ENCODE measurements at places on chromosomes 2 and 18.

DNA sequence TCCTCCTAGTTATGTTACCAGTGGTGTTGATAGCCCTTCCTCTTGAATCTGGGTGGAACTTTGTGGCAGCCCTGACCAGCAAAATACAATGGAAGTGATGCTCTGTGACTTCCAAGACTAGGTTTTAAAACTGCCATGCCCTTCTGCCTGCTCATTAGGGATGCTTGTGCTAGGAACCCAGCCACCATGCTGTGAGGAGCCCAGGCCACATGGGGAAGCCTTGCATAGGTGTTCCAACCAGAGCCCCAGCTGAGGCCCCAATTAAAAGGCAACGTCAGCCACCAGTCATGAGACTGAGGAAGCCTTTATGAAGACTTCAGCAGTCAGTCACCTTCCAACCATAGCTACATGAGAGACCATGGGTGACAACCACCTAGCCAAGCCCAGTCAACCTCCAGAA is 14.0 kb upstream of the MAPRE2 start:
- no peak for DNase-seq

DNA sequence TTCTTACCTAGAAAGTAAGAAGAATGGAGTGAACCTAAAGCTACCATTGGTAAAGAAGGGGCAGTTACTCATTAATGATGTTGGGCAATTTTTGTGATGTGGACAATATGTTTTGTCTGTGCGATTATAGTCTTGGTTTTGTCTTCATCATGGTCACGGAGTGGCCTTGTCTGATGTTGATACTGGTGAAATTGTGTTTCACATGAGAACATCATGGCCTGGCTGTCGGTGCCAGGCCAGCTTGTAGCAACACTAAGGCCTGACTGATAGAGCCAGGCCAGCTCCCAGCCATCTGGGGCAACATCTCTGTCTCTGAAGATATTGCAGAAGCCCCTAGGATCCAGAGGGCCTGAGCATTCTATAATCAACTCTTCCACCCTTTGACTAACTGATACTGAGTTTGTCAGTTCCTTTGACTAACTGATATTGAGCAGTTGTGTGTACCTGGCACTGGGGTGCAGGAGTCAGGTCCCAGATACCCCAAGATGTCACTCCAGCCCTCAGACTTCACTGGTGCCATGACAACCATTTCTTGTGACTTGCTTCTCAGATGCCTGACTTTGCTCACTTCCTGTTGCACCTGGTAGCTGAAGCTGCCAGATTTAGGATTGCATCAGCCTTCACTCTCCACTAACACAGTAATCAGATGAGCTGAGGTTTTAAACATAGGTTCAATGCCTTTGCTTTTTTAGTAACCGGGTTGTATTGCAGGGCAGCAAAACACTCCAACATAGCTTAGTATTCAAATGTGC is 62.5 kb downstream of the RPIA start:
- no peak for DNase-seq

- DNase-seq: peak; percentile 3
These were observed 56.7 kb upstream of the MSTN start for GRCh38 chr2:190119257-190119656.

DNA sequence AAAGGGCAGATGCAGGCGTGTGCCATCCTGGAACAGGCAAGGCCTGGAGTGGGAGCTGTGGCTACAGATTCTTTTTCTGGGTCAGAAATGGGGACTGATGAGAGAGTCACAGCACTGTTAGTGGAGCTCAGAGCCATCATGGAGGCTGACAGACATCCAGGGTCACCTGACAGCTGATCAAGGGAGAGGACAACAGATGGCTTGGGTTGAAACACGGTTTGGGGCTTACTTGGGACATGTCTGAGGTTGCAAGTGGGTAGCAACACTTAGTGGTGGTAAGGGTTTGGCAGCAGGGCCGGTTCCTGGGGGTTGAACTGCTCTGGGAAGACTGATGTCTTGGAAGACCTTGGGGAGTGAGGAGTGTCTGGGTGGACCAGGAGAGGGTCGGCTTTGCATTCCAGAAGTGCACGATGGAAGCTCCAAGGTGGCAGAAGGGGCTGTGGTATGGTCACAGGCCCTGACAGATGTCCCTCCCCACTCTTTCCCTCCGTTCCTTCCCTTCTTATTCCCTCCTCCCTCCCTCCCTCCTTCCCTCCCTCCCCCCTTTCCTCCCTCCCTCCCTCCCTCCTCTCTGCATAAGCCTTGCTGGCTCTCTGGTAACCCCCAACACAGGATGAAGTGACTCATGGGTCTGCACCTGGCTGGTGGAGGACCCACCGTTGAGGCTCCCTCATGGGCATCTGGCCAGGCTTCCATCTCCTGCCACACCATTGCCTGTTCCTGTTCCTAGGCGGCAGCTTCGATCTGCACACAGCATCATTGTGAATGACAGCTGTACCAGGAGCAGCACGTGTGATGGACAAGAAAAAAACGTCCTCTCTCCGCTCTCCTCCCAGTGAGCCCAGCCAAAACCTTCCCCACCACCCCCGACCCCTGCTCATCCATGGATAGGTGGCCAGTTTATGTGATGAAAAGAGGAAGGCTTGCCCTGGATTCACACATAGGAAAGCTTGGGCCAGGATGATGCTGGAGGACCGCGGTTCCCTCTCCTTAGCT is 63.8 kb upstream of the RPL31 start:
- no peak for DNase-seq

GRCh38 chr2:63257473-63257872 is 206.8 kb downstream of the OTX1 start:
- DNase-seq: no peak

DNA sequence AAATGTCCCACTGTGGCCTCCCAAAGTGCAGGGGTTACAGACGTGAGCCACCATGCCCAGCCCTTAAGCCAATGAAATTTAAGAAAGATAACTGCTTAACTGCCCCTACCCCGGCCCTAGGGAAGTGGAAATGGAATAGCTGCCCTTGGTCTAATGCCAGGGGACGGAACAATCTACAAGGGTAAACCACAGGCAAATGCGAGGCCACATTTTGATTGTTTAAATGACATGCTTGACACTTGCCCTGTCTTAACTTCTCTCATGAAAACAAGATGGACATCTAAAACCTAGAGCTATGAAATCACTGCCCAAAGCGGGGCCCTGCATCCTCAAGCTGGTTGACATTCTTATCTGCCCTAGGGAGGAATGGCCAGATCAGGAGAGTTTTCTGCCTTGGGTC is 5.5 kb upstream of the ITSN2 start:
- no peak for DNase-seq

DNA sequence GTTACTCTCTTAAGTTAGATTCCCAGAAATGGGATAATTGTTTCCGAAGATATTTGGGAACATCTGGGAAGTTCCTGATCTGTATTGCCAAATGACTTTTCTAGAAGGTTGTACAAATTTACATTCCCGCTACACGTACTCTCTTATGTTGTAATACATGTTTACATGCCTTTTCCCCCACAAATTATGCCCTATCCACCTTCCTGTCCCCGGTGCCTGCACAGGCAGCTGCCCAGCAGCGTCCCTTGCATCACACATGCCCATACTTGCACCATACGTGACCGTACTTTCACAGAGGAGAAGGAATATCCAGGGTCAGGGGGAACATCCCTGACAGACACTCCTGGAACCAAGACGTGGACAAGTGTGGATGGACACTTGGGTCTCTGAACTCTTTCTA is 24.2 kb upstream of the KLF11 start:
- no peak for DNase-seq

DNA sequence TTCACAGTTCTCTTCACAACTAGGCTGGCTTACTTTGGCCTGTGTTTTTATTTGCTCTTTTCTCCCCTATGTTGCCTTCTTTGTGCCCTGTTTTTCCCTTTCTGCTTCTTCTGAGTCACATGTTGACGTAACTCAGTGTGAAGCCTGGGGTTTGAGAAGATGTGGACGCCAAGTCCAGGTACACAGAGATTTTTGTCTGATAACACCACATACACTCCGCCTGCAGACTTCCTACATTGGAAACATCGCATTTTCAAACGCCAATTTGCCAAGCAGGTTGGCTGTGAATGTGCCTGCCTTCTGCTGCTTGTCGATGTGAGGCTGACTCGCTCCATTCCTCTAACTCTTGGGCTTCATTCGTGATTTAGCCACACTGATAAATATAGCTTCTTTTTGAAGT is 62.6 kb upstream of the FN1 start:
- DNase-seq: no peak

DNA sequence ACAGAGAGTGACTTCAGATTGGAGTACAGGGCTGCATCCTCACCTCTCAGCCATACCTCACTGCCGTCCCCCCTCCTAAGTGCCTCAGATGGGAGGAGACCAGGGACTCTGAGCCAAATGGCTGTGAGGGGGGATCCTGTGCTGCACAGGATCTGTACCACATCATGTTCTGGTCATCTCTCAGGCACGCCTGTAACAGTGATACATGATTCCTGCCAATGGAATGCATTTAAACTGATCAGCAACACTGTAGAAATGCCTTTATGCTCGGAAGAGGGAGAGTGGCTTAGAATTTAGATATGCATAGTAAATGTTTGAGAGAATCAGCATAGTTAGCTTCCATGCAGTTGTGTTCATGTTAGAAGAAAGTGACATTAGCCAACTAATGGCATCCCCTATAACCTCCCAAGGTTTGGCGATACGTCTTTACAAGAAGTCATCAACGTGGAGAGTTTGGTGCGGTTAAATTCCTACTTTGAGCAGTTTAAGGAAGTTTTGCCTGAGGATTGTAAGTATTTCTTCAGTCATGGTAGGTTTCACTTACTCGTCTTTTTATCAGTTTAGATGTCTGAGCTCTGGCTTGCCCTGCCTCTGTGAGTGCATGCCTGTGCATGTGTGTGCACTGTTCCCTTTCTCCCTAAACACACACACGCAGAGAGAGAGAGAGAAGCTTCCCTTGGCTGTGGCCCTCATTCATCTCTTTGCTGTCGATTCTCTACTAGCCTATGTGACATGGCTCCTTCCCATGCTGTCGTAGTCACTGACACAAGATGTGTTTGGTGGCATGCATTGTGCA is 40.0 kb downstream of the COA5 start:
- DNase-seq: no peak

DNA sequence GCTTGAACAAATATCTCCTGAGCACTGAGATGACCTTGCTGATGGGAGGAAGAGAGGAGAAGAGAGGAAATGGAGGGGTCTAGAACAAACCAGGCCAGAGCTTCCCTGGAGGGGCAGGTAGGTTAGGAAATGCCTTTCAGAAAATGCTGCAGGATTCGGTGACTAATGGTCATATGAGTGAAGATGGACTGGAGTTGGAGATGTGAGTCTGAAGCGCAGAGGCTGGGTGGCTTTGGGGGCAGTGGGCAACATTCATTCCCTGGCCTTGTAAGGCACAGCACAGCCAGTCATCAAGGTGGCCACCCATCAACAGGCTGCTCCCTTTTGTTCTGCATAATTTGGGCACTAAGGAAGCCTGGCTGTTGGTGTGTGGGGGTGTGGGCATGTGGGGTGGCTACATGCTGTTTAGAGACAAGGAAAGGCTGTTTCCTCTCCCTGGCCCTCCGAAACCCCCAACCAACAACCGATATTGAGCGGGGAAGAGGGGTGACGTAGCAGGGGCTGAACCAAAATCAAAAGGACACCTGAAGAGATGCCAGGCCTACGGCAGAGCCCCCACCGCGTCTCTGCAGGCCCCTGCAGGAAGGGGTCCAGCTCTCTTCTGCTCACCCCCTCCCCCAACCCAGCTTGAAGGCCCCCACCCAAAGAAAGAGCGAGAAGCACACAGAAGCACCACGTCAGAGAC is 1.5 kb downstream of the SLC30A3 start:
- no peak for DNase-seq

- DNase-seq: no peak
These were observed 168.6 kb downstream of the LDLRAD4 start for GRCh38 chr18:13386891-13387801.

GRCh38 chr2:46770622-46771021 is 145.0 kb downstream of the MCFD2 start:
- DNase-seq: no peak

GRCh38 chr2:144151405-144151804 is 368.5 kb downstream of the ZEB2 start:
- DNase-seq: no peak

DNA sequence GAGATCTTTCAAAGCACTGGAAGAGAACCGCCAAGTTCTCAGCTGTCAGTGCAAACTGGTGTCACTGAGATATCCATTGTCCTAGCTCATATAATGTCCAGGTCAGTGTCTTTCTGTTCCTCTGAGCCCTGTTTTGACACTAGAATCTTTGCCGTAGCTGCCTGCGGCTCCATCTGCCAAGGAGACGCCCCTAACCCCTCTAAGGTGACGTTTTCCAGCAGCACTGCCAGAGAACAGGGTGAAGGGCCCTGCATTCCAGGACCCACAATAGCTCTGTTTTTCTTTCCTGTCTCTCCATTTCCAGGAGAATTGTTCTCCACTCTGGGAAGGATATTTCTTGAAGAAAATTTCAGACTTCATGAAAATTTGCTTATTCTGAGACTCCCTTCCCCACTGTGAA is 181.7 kb upstream of the SLC39A10 start:
- no peak for DNase-seq

- DNase-seq: no peak
These were observed 156.8 kb upstream of the UNC80 start for GRCh38 chr2:209614690-209615369.

- no peak for DNase-seq
These were observed 121.1 kb downstream of the DDX1 start for GRCh38 chr2:15712551-15713342.

DNA sequence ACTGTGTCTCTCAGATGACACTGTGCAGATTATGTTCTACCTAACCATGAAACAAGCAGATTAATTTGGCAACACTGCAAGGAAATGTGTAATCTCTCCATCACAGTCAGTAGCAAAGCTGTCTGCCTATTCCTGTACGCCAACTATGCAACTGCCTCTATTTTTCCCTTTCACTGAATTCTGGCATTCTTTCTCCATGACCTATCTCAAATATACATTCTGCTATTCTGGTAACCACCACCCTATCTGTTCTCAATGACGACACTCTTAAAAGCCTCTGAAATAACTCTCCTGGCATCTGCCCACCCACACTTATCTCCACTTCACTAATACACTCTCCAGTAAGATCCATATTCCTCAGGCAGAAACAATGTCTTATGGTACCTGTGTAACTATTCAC is 78.7 kb downstream of the ABCA12 start:
- no peak for DNase-seq

- DNase-seq: no peak
These were observed 124.9 kb downstream of the FSHR start for GRCh38 chr2:49029406-49029805.

DNA sequence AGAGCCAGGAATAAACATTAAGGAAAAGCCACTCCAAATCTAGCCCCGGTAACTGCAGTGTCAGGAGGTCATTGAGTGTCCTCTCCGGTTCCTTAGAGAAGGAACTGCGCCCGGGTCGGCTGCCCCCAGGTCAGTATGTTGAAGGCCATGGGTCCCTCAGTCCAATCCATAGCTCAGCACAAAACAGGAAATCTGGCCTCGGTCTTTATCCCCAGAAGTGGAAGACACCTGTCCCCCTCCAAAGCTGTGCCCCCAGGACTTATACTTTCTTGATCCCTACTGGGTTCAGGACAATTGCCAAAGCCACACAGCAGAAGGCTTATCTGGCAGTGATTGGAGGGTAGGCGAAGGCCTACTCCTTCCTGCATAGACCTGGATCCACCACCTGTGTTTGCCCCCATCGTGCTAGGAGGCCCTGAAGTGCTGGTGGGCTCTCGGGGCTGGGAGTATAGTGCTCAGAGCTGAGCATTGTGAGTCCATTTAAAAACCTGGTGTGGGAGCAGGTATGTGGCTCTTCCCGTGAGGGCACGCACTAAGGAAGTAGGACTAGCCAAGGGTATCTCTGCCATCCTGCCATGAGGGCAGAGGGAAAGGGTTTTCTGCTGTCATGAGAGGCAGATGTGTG is 178.6 kb downstream of the SEPTIN10 start:
- DNase-seq: no peak

GRCh38 chr2:219218732-219219701 is at the start of gene ABCB6:
Gene ABCB6 (minus strand): TSS chr2:219218958. CDS start chr2:219218673, 285 bp downstream.
- peak; percentile 73 for DNase-seq

Measured in activated CD8-positive, alpha-beta memory T cell treated with anti-CD3 and anti-CD28 coated beads for 4 hours (primary cell).